ENCODE measurements at places on chromosomes 16 and 17. TPM values are rescaled to one million over a fixed set of nuclear protein-coding genes. Genes with fewer than 3 reads are reported as not detected.

TRAPPC1 gene
- total RNA-seq = 171 TPM

TAC4 gene
- not detected for total RNA-seq

DNA sequence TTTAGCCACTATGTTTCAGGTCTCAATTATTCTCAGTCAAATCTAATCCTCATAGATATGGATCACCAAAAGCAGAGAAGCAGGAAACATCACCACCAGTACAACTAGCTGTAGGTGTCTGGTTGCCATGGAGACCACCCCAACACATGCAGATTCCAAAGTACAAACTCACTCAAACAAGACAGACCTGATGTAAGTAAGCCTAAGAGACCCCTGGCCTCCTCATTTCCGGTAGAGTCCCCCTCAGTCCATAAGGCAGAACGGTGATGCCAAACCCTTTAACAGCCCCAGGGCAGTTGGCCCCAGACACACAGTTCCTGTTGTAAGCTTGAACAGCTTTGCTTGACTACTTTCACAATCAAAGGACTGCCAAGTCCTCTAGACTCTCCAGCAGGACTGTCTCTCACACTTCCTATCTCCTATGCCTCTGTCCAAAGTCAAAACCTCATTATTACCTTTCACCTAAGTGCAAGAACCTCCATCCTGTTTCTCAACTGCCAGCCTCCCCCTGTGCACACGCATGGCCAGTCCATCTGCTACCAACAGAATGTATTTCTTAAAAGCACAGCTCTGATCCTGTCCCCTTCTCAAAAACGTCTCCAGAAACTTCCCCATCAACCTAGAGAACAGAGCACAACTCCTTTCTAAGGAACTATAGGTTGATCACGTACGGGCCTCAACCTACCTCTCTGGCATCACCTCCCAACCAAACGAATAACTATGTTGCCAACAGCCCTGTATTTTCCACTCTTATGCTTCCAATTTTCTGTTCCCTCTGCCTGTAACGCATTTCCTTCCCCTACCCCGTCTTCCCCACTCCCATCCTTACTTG lies 23.9 kb downstream of the SLC39A11 start:
- DNase-seq = no peak

HSD17B2 gene
- total RNA-seq = not detected

SCIMP gene
- total RNA-seq = not detected

DNA sequence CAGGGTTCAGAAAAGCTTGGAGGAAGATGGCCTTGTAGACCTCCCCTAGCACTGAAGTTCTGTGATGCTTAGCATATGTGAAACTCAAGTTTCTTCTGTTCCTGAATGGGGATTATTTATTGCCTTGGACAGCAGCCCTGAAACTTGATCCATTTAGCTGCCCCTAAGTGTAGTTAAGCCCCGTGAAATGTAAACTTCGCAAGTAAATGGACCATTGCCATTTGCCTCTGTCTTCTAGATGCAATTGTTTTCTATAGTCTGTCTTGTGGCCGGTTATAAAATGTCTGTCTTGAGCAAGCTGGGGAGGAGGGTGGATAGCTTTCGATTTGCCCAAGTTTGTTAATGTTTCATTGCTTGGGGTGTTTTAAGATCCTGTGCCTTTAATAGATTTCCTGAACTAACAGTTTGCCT lies 261.8 kb downstream of the CDH13 start:
- no peak for DNase-seq

- DNase-seq = no peak
Measured at GRCh38 chr16:17339764-17340541, 130.8 kb downstream of the XYLT1 start.

P4HB gene
- 678 TPM for total RNA-seq

DNA sequence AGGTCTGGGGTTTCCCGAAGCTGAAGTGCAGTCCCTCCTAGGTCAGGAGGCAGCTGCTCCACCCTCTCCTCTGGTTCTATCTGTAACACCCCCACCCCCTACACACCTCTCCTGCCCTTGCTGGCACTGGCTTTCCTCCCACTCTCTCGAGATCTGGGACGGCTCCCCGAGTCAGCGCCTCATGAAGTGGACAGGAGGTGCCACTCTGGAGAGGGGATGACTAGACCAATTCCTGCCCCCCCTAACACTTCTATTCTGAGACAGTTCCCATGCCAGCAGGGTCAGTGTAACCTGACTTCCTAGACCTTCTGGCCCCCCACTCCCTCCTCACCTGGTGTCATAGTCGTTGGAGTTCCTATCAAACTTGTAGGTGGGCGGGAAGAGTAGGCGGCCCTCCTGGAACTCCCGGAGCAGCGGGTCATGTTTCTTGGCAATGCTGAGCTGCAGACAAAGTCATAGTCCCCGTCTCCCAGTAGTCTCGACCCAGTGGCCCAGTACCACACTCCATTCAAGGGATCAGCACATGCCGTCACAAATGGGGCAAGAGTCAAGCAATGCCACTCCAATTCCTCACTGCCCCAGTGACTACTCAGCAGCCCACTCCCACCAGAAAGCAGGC lies 9.7 kb downstream of the INPP5K start:
- no peak for DNase-seq

DNA sequence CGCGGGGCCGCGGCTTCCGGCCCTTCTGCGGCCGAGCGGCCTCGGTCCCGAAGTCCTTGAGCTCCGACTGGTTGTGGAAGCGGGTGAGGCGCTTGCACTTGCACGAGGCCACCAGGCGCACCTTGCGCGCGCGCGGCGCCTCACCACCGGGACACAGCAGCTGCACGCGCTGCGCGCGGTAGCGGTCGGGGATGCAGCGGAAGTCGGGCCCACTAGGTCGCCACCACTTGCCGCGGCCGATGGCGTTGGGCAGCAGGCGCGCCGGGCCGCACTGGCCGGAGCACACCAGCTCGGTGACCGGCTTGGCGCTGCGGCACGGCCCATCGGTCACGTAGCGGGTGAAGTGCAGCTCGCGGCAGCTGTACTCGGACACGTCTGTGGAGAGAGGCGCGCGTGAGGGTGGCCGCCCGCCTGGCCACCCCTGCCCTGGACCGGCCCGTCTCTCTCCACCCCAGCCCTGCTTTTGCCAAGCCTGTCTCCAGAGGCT lies 3.2 kb downstream of the SOST start:
- DNase-seq = peak; percentile 54

NOTUM gene
- not detected for total RNA-seq

DNA sequence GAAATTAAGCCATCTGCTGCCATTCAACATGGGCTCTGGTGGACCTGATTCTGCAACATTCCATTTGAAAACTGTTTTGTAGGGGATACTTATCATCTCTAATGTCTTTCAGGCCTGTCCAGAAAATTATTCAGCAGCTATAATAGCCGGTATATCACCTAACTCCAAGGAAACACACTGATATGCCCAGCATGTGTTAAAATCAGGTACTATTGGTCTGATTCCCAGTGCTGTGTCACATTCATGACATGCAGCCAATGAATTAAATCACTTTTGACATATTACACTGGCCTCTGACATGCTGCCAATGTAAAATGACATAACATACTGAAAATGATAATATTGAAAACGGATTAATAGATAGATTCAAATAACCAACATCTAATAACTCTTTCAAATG lies 60.5 kb upstream of the IRX5 start:
- DNase-seq = no peak

EPX gene
- total RNA-seq = not detected

- DNase-seq = peak; percentile 28
Measured at GRCh38 chr16:89315791-89316581, 98.5 kb downstream of the ZNF778 start.

- no peak for DNase-seq
Measured at GRCh38 chr16:31376705-31377104, 16.4 kb upstream of the ITGAD start.

DNA sequence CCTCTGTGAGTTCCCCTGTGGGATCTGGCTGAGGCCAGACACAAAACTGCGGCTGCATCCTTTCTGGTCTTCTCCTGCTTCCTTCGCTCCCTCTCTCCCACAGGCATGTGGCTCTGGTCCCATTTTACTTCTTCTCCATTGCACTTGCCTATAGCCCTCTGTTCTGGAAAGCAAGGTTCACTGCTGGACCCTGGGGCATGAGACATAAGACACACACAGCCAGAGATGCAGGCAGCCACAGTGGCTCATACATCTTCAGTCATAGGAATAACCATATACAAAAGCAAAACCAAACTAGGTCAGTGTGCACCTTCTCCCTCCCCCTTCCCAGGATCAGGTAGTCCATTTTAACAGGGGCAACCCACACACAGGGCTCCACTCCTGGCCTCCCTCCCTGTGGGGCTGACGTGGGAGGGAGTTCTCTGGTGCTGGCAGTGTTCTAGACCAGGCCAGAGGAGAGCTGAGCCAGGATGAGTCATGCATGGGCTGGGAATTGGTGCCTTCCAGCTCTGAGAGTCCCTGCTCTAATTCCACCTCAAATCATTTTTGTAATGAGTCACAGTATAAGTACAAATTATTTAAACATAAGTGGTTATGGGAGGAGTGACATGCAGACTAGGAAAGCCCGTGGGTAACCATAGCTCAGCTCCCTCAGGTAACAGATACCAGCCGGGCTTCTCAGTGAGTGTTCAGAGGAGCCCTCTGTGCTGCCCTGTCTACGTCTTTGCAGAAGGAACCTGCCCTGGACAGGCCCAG lies 58.0 kb downstream of the ASIC2 start:
- no peak for DNase-seq

GRCh38 chr17:35214631-35215273 lies 20.6 kb upstream of the SLC35G3 start:
- no peak for DNase-seq

- DNase-seq = no peak
Measured at GRCh38 chr17:53924530-53925455, 102.1 kb downstream of the KIF2B start.

PRSS21 gene
- total RNA-seq = not detected

DNA sequence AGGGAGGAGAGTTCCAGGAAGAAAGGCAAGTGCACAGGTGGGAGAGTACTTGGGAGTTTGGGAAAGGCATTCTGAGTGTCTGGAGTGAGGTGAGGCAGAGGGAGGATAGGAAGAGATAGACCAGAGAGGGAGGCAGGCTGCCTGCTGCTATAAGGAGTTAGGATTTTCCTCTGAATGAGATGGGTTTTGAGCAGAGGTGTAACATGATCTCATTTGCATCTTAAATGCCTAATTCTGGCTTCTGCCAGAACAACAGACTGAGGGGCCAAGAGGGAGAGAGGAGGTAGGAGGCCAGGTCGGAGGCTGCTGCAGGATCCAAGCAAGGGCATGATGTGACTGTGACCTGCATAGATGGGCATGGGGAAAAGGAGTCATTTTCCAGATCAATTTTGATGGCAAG lies 31.5 kb upstream of the IRX6 start:
- DNase-seq = no peak

Measured in endothelial cell (in vitro differentiated cells).